ENCODE measurements at places on chromosomes 3 and 15. TPM values are rescaled to one million over a fixed set of nuclear protein-coding genes. Genes with fewer than 3 reads are reported as not detected.

- no peaks in the 10 kb centered on the region for H3K27me3 ChIP-seq
- DNase-seq = no peak
- H3K4me3 ChIP-seq = no peak overlapping the region
- no peaks in the 10 kb centered on the region for H3K36me3 ChIP-seq
Measured at GRCh38 chr3:185981621-185982020, 43.8 kb upstream of the TRA2B start.

Gene ATP13A4
- 2.8 TPM for total RNA-seq

- H3K36me3 ChIP-seq = no peaks in the 10 kb centered on the region
- H3K4me3 ChIP-seq = no peak overlapping the region
- no peak for DNase-seq
- H3K27ac ChIP-seq = no peak overlapping the region
- H3K27me3 ChIP-seq = no peaks in the 10 kb centered on the region
Measured at GRCh38 chr3:65871305-65872141, 167.2 kb downstream of the MAGI1 start.

Gene ESYT3
- not detected for total RNA-seq

DNA sequence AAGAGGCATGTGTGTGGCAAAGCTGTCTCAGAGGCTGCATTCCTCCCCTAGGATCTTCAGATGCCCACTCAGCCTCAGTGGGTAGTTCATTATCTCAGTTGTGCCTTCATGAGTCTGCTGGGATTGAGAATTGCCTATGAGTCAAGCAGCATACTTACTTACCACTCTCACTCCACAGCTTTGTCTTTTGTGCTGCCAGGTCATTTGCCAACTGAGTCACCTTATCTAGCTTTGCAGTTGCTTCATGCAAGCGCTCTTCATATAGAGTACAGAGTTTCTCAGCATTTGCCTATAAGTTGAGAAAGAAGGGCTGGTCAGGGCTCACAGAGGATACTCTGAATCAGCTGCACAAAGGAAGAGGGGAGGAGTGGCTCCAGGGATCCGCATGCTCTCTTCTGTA is 89.5 kb downstream of the MYH15 start:
- H3K27ac ChIP-seq = no peak overlapping the region
- no peak for DNase-seq
- H3K27me3 ChIP-seq = no peaks in the 10 kb centered on the region
- H3K4me1 ChIP-seq = no peaks in the 10 kb centered on the region
- no peak overlapping the region for H3K4me3 ChIP-seq
- no peaks in the 10 kb centered on the region for H3K36me3 ChIP-seq

Gene ZNF35
- 1.3 TPM for total RNA-seq

Gene DUOXA2
- not detected for total RNA-seq

Gene PPP1R14D
- total RNA-seq = not detected

DNA sequence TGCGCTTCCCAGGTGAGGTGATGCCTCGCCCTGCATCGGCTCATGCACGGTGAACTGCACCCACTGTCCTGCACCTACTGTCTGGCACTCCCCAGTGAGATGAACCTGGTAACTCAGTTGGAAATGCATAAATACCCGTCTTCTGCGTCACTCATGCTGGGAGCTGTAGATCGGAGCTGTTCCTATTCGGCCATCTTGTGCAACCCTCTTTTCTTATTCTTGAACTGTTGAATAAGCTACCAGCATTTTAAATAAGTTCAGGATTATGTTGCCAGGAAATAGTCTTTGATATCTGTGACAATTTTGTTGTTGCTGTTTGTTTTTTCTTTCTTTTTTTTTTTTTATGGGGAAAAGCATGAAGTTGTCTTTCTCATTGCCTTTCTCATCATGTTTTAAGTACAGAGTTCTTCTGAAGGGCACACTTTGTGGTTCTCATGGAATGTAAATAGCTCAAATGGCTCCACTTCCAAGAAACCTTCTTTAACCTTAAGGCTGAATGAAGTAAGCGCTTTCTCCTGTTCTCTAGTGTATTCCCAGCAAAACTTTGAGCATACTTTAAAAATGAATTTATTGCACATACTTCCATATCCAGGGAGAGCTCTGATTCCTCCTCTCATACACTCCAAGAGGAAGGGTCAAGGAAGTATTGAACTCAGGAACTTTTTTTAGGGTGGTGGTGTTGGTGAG is 468.0 kb upstream of the TBL1XR1 start:
- no peaks in the 10 kb centered on the region for H3K27me3 ChIP-seq
- no peaks in the 10 kb centered on the region for H3K4me1 ChIP-seq
- no peak for DNase-seq
- H3K4me3 ChIP-seq = no peak overlapping the region
- H3K36me3 ChIP-seq = no peaks in the 10 kb centered on the region

DNA sequence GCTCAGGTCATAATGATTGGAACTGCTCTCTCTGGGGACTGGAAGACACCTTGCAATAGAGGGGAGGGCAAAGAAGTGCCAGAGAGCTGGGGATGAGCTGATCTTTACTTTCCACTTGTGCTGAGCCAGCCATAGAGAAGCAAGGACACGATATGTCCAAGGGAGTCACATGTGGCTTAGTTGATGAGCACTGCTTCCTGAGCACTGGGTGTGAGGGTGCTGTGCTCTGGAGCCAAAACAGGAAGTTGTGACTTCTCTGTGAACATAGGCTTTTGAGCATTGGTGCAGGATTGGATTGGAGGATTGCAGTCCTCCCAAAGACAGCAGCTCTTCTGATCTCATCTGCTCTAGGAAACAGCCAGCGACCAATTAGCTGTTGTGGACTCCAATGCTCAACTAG is 6.7 kb downstream of the PARP14 start:
- no peak overlapping the region for H3K4me3 ChIP-seq
- H3K36me3 ChIP-seq = peaks cover 11% of the 10 kb centered on the region
- H3K27ac ChIP-seq = no peak overlapping the region
- no peaks in the 10 kb centered on the region for H3K27me3 ChIP-seq

DNA sequence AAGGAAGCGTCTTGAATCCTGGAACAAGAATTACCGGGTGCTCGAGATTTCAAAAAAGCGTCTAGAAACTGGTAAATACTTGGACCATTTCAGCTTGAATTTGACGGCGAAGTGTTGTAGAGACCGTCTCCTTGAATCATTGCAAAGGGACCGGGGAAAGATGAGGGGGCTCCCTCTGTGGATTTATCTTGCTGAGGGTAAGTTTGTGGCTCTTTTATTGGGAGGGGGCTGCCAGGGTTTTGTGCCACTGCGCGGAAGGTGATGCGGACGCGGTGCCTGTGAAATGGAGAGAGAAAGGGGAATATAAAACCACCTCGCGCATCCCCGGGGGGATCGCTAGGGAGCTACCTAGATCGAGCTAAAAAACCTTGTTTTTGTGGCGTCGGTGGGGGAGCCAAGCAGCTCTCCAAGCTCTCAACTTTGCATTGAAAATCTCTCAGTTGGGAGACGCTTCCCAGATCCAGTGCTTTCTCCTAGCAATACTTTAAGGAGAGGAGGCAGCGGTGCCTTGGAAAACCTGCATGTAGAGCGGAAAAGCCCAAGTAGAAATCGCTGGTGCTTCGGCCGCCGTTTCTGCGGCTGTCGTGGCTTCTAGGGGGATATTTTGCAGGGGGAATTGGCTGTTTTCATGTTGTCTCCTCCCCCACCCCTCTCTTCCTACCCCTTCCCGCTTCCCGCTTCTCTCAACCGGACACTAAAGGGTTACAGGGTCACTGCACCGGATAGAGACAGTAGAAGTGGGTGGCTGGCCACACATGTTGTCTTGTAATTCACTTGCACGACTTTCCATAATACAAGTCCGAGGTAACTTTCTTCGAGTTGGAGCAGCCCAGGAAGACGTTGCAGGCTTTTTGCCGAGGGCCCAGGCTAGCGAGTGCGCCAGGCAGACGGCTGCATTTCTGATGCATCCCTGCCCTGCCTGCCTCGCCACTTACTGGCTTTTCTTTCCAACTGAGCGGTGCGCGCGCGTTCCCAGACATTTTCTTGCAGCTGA is 187.6 kb downstream of the NLGN1 start:
- no peak overlapping the region for H3K27ac ChIP-seq
- no peaks in the 10 kb centered on the region for H3K4me1 ChIP-seq
- no peaks in the 10 kb centered on the region for H3K36me3 ChIP-seq

DNA sequence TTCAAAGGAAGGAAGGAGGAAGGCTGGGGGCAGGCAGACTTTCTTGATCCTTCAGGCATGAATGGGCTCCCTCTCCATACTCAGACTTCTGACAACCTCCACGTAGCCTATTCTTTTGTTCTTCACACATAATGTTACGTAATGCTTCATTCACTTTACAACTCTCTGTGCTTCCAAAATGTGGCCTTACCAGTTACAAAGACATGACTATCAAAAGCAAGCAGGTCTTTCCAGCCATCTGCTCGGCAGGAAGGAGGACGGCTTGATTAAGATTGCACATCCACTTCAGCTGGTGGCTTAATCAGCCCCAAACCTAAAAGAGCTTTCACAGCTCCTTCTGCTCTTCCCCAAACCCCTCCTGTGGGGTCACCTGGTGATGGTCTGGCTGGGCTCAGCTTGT is 263.2 kb downstream of the XXYLT1 start:
- DNase-seq = no peak
- H3K27ac ChIP-seq = no peak overlapping the region
- H3K4me3 ChIP-seq = no peak overlapping the region
- no peaks in the 10 kb centered on the region for H3K4me1 ChIP-seq
- no peaks in the 10 kb centered on the region for H3K27me3 ChIP-seq

Gene SNTN
- total RNA-seq = not detected

GRCh38 chr3:195537995-195538394 is 5.1 kb downstream of the PPP1R2 start:
- peak overlapping the region; percentile 98 for H3K27ac ChIP-seq
- H3K27me3 ChIP-seq = no peaks in the 10 kb centered on the region
- peak overlapping the region; percentile 63 for H3K4me3 ChIP-seq
- DNase-seq = peak; percentile 33

Gene COL6A5
- total RNA-seq = not detected

- peaks cover 8% of the 10 kb centered on the region for H3K36me3 ChIP-seq
- H3K27ac ChIP-seq = no peak overlapping the region
- no peaks in the 10 kb centered on the region for H3K27me3 ChIP-seq
- H3K4me1 ChIP-seq = no peaks in the 10 kb centered on the region
- H3K4me3 ChIP-seq = no peak overlapping the region
Measured at GRCh38 chr3:120684896-120685295, 2.9 kb upstream of the HGD start.

GRCh38 chr3:104887619-104888018 is 479.1 kb upstream of the ALCAM start:
- H3K4me3 ChIP-seq = no peak overlapping the region
- H3K27ac ChIP-seq = no peak overlapping the region
- H3K36me3 ChIP-seq = no peaks in the 10 kb centered on the region
- H3K27me3 ChIP-seq = no peaks in the 10 kb centered on the region
- no peak for DNase-seq

Gene POTEB
- not detected for total RNA-seq

DNA sequence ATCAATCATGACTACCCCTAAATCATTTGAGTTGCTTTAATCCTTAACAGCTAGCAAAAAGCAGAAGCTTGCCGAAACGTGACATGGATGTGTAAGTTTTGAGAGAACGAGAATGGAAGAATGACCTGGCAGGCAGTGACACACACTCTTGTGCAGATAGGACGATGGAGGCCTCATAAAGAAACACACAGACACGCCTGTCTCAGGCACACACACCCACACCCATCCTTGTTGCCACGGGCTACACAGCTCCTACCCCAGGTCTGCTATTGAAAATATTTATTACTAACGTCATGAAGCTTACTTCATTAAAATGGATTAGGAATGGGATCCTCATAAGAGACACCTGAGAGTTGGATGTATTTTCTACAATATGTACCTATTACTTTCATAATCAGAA is 8.5 kb downstream of the MYO5C start:
- H3K4me3 ChIP-seq = no peak overlapping the region
- H3K27ac ChIP-seq = no peak overlapping the region
- H3K4me1 ChIP-seq = no peaks in the 10 kb centered on the region

Gene ANKUB1
- not detected for total RNA-seq

Gene CLDN1
- total RNA-seq = not detected

Gene TICRR
- total RNA-seq = 0.19 TPM

GRCh38 chr3:184822654-184823053 is 10.7 kb downstream of the VPS8 start:
- no peak for DNase-seq
- no peaks in the 10 kb centered on the region for H3K4me1 ChIP-seq
- no peaks in the 10 kb centered on the region for H3K36me3 ChIP-seq
- no peak overlapping the region for H3K4me3 ChIP-seq

GRCh38 chr15:74802290-74802689 is 10.3 kb upstream of the LMAN1L start:
- no peak overlapping the region for H3K27ac ChIP-seq
- H3K36me3 ChIP-seq = peaks cover 23% of the 10 kb centered on the region
- no peak overlapping the region for H3K4me3 ChIP-seq

GRCh38 chr15:60941448-60941847 is 287.7 kb downstream of the RORA start:
- no peaks in the 10 kb centered on the region for H3K4me1 ChIP-seq
- no peak overlapping the region for H3K4me3 ChIP-seq
- H3K27me3 ChIP-seq = no peaks in the 10 kb centered on the region
- no peaks in the 10 kb centered on the region for H3K36me3 ChIP-seq

GRCh38 chr3:140019946-140020345 is 85.0 kb downstream of the CLSTN2 start:
- H3K27me3 ChIP-seq = no peaks in the 10 kb centered on the region
- no peaks in the 10 kb centered on the region for H3K4me1 ChIP-seq
- H3K27ac ChIP-seq = no peak overlapping the region
- H3K36me3 ChIP-seq = no peaks in the 10 kb centered on the region

DNA sequence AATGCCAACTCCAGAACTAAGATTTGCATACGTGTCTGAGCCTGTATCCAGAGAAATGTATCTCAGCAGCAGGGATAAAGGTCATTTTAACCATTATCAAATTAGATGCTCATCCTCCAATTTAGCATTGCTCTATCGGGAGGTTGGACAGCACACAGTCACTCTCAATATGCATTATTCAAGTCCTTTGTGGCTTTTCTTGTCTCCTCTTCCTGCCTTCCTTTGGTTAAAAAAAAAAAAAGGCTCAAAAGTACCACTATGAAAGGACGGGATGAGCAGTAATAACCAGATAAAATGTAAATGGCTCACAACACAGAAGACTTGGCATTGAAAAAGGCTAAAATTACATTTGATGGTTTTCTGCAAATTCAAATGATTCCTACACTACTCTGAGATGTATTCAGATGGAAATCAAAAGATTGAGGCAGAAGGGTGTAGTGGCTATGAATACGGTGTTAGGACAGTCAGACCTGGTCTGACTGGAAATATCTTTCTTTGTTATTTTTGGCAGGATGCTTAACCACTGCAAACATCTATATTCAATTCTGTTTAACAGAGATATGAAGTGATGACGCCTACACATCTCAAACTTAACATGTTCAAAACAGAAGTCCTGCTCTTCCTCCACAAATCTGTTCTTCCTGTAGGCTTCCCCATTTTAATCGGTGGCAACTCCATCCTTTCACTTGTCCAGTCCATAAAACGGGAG is 109.6 kb downstream of the ADAMTS9 start:
- no peaks in the 10 kb centered on the region for H3K36me3 ChIP-seq
- no peak overlapping the region for H3K27ac ChIP-seq
- H3K4me1 ChIP-seq = no peaks in the 10 kb centered on the region

- H3K4me1 ChIP-seq = no peaks in the 10 kb centered on the region
- H3K27ac ChIP-seq = no peak overlapping the region
- no peak overlapping the region for H3K4me3 ChIP-seq
- no peaks in the 10 kb centered on the region for H3K36me3 ChIP-seq
- DNase-seq = no peak
- H3K27me3 ChIP-seq = no peaks in the 10 kb centered on the region
Measured at GRCh38 chr3:12467746-12468145, 16.5 kb upstream of the TSEN2 start.

- no peaks in the 10 kb centered on the region for H3K4me1 ChIP-seq
- DNase-seq = no peak
- H3K27ac ChIP-seq = no peak overlapping the region
- H3K36me3 ChIP-seq = no peaks in the 10 kb centered on the region
- no peaks in the 10 kb centered on the region for H3K27me3 ChIP-seq
Measured at GRCh38 chr3:137121704-137122314, 164.0 kb downstream of the IL20RB start.

All from naive thymus-derived CD4-positive, alpha-beta T cell (primary cell).